T follicular helper cell (primary cell): ENCODE measurements at places on chromosomes 3 and 15.

DNA sequence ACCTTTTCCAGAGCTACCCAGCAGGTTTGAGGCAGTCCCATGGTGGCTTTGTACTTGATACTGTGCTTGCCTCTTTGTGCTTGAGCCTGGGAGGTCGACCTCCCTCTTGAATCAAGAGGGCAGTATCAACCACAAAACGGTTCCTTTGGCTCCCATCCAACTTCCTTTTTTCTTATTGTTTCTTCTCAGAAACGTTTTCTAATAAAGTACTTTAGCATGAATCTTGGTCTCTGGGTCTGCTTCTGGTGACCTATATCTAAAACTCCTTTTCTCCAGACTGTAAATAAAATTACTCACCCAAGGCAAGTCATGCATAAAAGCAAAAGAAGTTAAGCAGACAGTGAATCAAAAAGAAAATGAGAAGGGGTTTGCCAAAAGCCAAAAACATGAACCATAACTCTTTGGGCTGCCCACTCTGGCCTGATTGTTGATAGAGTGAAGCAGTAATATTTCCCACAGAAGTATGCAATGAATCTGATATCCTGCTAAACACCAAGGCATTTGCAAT is 112.2 kb upstream of the SLC4A7 start:
- no peak for DNase-seq

DNA sequence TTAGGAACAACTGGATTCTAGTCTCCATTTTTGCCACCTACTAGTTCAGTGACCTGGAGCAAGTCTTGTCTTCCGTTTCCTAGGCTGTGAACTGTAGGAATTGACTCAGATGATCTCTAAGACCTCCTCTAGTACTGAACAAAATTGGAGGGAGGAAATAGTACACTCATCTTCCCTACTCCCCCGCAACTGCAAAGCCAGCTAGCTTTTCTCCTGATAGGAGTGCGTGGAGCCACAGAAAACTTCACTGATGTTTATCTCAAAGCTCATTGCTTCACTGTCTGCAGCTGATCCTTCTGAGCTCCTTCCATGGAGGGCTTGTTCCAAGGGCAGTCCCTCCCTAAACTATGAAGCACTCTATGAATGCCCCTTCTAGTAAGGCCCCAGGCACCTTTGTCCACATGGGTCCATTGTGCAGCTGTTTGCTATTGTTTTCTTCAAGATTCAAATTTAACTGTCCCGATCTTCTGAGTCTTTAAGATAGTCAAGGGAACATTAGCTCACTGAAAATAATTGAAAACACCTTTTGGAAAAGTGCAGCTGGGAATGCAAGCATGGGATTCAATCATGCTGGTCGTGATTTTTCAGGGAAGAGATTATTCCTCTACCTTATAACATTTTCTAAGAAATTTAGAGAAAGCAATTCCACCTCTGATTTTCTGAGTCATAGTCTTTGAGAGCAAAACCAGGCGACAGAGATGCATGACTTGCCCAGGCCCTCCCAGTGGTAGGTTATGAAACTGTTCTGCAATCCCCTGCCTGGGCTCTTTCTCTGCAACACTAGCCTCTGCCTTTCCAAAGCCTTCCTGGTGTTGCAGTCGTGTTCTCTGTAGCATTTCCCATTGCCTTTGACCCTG is 24.3 kb downstream of the FILIP1L start:
- no peak for DNase-seq

- no peak for DNase-seq
These were observed 10.8 kb downstream of the CACNA2D3 start for GRCh38 chr3:54133196-54133595.

DNA sequence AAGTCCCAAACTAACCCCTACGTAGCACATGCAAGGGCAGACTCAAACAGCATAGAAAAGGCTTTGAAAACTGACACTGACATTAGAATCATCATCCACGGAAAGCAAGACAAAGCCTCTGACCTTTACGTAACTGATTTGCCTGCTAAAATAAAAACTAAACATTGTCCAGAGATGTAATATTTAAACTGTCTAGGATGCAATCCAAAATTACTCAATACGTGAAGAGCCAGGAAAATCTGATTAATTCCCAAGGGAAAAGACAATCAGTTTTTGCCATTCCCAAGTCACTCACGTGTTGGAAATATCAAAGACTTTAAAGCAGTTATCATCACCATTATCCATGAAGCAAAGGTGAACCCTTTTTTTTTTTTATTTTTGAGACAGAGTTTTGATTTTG is 13.3 kb upstream of the IQCF1 start:
- DNase-seq = no peak

- DNase-seq = no peak
These were observed 46.7 kb upstream of the CCDC50 start for GRCh38 chr3:191282251-191283185.

- no peak for DNase-seq
These were observed 5.3 kb downstream of the TUBGCP4 start for GRCh38 chr15:43376017-43376705.

DNA sequence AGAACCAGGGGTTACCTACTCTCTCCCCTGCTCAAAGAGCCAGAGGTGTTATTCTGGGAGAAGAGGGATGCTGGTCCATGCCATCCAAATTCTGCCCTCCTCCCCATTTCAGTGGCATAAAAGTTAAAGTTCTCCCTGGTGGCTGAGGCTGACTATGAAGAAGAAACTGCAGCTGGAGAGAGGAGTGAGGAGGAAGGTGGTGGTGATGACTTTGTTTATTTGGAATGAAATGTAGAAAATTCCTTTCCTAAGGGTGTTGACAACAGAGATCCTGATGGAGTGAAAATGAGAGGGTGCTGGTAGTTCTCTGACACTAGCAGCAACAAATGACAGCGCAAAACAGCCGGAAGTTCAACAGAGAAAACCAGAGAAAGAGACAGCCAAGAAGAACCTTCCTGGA is 100.4 kb downstream of the PCCB start:
- no peak for DNase-seq

- DNase-seq = no peak
These were observed 31.7 kb downstream of the GPR149 start for GRCh38 chr3:154398084-154398967.

GRCh38 chr15:25705433-25706115 is 157.6 kb downstream of the ATP10A start:
- DNase-seq = no peak

- no peak for DNase-seq
These were observed 60.4 kb downstream of the CRYGS start for GRCh38 chr3:186483611-186484340.

- DNase-seq = no peak
These were observed 11.5 kb upstream of the PDIA5 start for GRCh38 chr3:123055352-123055751.

GRCh38 chr3:45553469-45553974 is 41.0 kb upstream of the LIMD1 start:
- no peak for DNase-seq
